Bronchus fibroblast of lung (primary cell): ENCODE measurements at places on chromosomes 7 and 10. TPM values are rescaled to one million over a fixed set of nuclear protein-coding genes. Genes with fewer than 3 reads are reported as not detected.

GPER1 gene
- total RNA-seq: 4.2 and 5.2 TPM in 2 replicates

CALHM1 gene
- total RNA-seq: not detected in 2 replicates

PDE6C gene
- total RNA-seq: not detected in 2 replicates

ELFN1 gene
- 0.59 and 0.67 TPM in 2 replicates for total RNA-seq
